Activated CD8-positive, alpha-beta memory T cell treated with anti-CD3 and anti-CD28 coated beads for 4 hours (primary cell): ENCODE measurements at places on chromosomes 3 and 15.

- no peak for DNase-seq
Measured at GRCh38 chr3:160090653-160091052, 102.0 kb downstream of the IL12A start.

GRCh38 chr3:17466028-17466427, 276.4 kb downstream of the TBC1D5 start:
- no peak for DNase-seq

- DNase-seq: no peak
Measured at GRCh38 chr3:95588473-95588872, 1225.9 kb upstream of the EPHA6 start.

GRCh38 chr3:115254492-115255196, 107.6 kb upstream of the ZBTB20 start:
- no peak for DNase-seq

DNA sequence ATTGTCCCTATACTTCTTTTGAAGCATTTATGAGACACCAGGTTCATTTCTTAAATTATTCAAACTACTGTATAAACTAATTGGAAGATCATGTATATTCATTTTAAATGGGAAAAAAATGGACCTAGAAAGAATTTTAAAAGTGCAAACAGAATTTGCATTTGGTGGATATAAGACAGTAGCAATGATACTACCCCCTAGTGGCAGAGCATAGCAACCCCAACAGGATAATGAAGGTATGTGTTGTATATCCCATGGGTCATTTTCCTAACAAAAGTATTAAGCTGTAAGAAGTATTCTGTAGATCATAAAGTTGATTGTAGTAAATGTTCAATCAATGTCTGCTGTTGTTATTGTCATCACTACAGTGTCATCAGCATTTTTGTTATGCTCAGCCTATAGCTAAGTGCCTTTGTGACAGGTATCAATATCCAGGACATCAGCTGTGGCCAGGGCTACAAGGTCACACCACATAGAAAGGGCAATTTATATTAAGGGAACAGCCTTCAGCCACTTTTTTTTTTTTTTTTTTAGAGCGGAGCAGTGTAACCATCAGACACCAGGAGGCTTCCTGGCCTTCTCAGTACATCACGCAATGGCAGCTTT, 175.8 kb downstream of the FOXB1 start:
- DNase-seq: peak; percentile 21
